ENCODE measurements at places on chromosomes 7 and 10.

GRCh38 chr7:12771378-12771877 lies 84.0 kb downstream of the ARL4A start:
- DNase-seq = peak; percentile 76

- DNase-seq = no peak
These were observed 186.2 kb downstream of the LRMDA start for GRCh38 chr10:75617485-75618155.

DNA sequence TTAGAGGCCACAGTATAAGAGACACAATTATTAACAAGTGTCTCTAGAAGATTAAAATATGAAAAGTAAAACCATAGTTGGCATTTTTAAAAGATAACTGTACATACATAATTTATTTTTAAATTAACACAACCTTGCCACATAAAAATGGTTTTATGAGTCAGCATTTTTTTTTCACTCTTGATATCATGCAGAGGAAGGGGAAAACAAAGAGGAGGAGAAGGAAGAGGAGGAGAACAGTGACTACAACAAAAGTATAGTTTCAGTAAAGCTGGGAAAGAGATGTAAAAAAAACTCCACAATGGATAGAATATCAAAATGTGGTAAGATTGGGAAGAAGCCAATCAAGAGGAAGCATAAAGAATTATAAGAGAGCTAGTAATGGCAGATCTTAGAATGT lies 34.0 kb downstream of the CH25H start:
- no peak for DNase-seq

GRCh38 chr7:55133630-55134358 lies 115.0 kb downstream of the EGFR start:
- peak; percentile 99 for DNase-seq

DNA sequence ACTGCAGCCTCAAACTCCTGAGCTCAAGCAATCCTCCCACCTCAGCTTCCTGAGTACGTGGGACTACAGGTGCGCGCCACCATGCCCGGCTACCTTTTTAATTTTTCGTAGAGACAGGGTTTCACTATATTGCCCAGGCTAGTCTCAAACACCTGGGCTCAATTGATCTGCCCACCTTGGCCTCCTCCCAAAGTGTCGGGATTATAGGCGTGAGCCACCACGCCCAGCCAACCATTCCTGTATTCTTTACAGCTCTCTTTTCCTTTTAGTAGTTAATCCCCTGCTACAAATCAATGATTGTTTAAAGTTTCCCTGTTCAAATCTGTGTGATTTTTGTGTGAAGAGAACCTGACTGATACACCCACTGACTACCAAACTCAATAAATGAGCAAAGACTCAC lies 75.4 kb upstream of the SVIL start:
- no peak for DNase-seq

GRCh38 chr7:38163671-38164070 lies 14.4 kb upstream of the STARD3NL start:
- no peak for DNase-seq

GRCh38 chr7:101740981-101741725 lies 76.3 kb upstream of the CUX1 start:
- DNase-seq = no peak

- DNase-seq = no peak
These were observed 25.6 kb downstream of the TACR2 start for GRCh38 chr10:69391158-69391557.

DNA sequence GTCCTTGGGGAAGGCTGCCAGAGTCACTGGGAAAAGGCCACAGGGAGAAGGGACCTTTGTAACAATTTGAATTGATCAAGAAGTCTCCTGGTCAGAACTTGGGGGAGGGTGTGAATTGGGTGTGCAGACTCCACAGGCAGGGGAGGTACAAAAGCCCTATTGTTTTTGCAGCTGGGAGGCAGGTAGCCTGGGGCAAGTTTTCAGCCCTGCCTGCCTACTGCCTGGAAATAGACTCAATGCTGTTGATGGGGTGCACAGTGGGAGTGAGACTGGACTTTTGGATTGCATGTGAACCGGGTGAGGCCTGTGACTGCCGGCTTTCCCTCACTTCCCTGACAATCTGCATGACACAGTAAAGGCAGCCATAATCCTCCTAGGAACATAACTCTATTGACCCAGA lies 947.0 kb downstream of the REEP3 start:
- no peak for DNase-seq

- DNase-seq = no peak
These were observed 6.3 kb downstream of the CALML5 start for GRCh38 chr10:5492929-5493576.

DNA sequence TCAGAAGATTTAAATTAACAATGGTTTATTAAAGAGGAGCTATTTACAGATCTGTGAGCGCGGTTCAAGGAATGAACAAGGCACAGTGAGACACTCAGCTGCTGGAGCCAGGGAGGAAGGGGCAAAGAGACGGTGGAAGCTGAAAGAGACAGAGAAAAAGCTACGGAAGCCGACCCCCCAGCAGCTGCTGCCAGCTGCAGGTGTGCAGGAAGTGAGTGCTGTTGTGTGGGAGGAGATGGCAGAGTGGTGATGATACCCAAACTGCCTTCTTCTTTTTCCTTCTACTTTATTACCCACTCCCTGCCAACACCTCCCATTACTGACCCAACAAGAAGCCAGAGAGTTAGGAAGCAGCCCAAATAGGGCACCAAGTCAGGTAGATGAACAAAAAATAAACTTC lies 41.9 kb upstream of the MBL2 start:
- no peak for DNase-seq

DNA sequence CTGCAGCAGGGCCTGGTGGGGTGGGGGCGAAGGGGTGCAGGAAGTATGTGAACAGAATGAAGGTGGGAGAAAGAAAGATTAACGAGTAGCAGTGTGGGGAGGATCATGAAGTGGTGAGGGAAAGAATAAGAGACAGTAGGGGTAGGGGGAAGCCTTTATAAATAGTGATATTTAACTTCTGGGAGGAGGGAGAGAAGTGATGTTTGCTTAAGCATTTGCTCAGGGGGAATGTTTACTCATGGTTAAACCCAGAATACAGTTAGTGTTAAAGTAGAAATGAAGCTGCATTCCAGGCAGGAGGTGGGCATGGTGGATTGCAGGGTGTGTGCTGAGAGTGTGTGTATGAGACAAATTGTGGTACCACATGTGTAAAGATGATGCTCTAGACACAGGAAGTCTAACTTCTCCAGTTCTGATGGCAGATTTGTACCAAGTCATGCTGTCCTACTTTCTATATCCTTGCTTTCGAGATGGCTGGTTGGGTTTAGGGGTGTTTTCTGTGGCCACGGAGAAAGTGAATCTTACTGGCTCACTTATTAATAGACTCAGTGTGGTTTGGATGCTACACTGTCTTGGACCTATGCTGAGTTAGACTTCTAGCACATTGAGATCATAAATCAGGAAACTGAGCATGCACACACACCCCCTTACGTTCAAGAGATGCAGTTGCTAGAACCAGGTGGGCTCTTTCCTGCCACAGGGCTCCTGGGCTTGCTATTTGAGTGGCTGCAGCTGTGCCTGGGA lies 10.6 kb upstream of the DNMBP start:
- DNase-seq = no peak

- peak; percentile 2 for DNase-seq
These were observed 23.0 kb downstream of the PHYH start for GRCh38 chr10:13276749-13277365.

DNA sequence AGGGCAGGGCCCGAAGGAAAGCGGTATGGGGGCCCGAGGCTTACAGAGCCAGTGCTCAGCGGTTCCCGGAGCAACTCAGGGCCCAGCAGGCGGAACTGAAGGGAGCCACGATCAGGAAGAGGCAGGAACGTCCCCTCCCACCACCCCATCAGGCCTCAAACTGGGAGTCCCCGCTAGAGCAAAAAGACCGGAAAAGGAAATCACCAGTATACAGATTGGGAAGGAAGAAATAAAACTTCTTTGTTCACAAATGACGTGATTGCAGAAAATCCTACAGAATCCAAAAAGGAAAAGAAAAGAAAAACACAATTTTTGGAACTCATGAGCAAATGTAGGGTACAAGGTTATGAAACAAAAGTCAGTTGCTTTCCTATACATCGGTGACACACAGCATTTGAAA lies 21.6 kb upstream of the ZFAND2A start:
- no peak for DNase-seq

DNA sequence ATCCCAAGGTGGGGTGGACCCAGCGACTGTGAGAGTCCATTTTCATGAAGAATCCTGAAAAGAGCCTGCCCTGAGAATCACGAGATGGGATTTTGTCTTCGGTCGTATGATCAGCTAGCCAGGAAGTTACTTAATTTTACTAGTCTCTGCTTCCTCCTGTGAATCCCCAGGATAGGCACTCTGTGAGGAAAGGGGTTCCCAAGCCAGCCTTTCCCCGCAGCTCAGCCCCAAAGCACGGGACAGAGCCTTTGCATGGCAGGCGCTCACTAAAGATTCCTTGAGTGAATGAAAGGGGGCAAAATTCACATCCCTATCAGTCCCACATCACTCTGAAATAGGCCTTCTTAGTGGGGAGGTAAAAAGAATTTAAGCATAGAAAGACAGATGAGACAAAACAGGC lies 219.6 kb downstream of the ADARB2 start:
- DNase-seq = no peak

DNA sequence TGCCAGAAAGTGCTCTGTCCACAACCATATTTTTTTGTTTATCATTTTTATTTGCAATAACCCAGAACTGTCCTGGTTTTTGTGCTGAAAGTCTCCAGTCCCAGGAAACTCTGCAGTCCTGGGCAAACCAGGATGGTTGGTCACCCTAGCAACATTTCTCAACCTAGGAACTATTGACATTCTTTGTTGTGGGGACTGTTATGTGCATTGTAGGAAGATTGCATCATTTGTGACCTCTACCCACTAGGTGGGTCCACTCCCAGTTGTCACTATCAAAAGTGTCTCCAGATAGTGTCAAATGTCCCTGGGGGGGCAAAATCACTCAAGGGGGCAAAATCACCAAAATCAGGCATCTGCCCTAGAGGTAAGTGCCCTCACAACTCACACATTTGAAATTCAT lies 14.0 kb upstream of the SRI start:
- peak; percentile 26 for DNase-seq

GRCh38 chr7:127911968-127912511 lies 119.2 kb downstream of the LRRC4 start:
- no peak for DNase-seq

GRCh38 chr7:36191292-36191920 lies 38.4 kb downstream of the EEPD1 start:
- DNase-seq = no peak

- no peak for DNase-seq
These were observed 219.7 kb upstream of the PRSS1 start for GRCh38 chr7:142529591-142529990.

DNA sequence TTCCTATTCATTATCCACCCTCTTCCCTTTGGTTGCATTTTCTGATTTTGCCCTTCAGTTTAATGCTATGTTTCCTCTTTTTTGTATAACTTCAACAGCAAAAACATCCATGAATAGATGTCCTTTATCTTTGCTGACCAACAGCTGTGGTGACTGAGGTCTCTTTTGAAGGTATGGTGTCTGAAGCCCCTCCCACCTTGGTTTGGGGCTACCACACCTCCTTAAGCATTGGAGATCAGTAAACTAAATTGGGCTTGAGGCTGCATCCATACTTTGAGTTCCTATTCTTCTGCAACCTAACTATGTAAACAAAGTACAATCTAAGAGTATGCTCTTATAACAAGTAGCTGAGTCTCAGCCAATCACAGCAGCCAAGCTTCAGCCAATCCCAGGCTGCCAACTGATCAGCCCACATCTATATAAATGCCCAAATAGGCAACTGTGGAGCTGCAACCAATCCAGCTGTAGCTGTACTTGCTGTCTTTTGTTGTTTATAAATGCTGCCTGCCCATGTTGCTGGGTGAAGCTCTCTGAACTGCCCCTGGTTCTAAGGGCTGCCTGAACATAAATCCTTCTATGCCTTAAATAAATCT lies 69.4 kb upstream of the PDLIM1 start:
- DNase-seq = peak; percentile 44

GRCh38 chr10:20185116-20185515 lies 368.9 kb downstream of the PLXDC2 start:
- DNase-seq = peak; percentile 5

GRCh38 chr7:2247141-2247995 lies 5.3 kb downstream of the NUDT1 start:
- no peak for DNase-seq

GRCh38 chr10:30743586-30743985 lies 114.0 kb upstream of the LYZL2 start:
- DNase-seq = no peak

GRCh38 chr7:135650831-135651573 lies 11.3 kb upstream of the STMP1 start:
- DNase-seq = peak; percentile 47

DNA sequence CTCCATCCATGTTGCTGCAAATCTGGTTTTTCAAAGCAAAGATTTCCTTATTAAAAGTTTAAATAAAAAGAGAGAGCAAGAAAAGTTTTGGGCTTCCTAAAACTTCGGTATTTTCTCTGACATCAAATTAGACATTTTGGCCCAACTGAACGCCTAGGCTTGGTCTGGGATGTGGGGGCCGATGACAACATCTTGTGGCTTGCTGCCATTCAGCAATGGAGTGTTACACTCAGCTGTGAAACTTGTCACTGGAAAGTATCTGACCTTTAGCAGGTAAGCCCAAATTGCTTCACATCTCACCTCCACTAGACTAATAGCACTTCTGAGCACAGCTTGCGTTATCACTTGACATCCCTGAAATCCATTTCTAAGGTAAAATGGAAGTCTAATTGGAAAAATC lies 320.6 kb downstream of the GATA3 start:
- no peak for DNase-seq

DNA sequence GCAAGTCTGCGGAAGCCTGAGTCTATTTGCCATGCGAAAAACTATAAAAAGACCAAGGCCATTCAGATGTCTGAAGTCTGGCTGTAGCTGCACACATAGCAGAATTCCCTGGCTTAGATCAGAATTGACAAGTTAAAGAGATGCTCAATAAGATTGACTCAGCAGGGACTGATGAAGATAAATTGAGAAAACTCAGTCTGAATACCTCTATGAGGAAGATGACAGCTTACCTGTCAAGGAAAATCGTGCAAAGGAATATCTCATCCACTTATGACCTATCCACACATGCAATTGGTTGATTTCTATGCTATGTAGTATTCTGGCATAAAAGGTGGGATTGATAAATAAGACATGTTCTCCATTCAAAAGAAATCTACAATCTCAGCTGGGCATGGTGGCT lies 288.6 kb downstream of the BAMBI start:
- no peak for DNase-seq

Data from M059J (cell line).